SHP77 treated with DMSO at 0.1 percent for 48 hours (cell line): ENCODE measurements at places on chromosomes 11 and 22.

- no peak for DNase-seq
Measured at GRCh38 chr22:19488884-19489843, 9.4 kb downstream of the CDC45 start.

DNA sequence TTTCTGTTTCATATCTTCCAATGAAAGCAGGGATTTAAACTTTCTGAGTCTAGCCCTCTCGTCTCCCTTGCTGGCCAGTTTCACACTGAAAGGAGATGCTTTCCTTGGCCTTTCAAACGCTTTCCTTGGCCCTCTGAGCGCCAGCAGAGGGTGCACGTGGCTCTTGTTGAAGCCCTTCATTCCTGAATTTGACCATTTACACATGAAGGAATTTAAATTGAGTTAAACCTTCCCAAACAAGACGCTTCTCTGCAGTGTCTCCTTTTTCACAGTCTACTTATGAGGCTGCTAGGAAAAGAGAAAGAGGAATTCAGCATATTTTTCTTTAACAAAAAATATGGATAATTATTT, 21.6 kb downstream of the NNMT start:
- DNase-seq = peak; percentile 50

- no peak for DNase-seq
Measured at GRCh38 chr11:121123496-121124069, 22.5 kb downstream of the TECTA start.

- no peak for DNase-seq
Measured at GRCh38 chr11:30322191-30322590, 713 bp upstream of the ARL14EP start.

DNA sequence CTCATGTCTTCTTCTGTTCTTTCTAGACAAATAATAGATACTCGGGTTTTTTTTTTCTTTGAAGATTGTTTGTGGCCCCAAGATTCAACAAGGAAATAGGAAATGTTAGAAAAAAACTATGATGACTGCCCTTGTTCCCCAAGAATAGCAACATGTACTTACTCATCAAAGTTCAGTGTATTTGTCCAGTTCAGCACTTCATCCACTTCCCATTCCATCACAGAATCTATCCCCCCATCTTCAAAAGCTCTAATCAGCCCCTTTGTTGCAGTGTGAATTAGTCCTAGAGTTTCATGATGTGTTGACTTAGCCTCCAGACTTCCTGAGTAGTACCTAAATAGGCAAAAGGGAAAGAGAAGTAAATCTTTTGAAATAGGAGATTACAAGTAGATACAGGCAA, 74.3 kb downstream of the C11orf65 start:
- no peak for DNase-seq

DNA sequence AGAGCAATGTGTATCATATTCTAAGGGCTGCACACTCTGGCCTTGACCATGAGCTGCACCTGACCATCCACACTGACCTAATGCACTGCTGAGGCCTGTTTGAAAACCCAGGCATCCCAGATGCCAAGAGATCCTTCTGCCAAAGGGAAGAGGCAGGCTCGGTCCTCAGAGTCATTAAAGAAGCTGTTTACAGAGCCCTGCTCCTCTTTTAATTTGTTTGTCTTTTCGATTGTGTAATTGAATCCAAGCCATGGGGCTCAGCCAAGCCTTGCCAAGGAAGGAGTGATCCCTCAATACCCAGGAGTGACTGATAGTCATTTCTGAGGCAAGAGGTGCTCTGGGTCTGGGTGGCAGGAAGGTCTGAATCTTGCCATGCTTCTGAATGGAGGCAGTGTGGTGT, 94.5 kb upstream of the ISX start:
- DNase-seq = no peak

DNA sequence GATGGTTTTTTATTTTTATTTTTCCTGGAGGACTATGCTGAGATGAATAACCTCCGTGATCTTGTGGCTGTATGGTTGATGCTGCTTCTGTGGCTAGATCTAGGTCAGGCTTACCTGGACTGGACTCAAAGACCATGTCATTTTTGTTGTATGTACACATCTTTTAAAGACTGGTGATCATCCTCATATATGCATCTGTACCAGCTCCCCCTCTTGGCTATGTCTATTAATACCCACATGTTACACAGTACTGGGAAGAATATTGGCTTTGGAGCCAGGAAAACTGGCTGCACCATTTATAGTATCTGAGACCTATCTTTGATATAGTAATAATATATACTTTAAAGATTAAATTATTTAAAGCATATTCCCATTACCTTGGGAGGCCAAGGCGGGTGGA, 18.4 kb upstream of the PITPNB start:
- DNase-seq = no peak

DNA sequence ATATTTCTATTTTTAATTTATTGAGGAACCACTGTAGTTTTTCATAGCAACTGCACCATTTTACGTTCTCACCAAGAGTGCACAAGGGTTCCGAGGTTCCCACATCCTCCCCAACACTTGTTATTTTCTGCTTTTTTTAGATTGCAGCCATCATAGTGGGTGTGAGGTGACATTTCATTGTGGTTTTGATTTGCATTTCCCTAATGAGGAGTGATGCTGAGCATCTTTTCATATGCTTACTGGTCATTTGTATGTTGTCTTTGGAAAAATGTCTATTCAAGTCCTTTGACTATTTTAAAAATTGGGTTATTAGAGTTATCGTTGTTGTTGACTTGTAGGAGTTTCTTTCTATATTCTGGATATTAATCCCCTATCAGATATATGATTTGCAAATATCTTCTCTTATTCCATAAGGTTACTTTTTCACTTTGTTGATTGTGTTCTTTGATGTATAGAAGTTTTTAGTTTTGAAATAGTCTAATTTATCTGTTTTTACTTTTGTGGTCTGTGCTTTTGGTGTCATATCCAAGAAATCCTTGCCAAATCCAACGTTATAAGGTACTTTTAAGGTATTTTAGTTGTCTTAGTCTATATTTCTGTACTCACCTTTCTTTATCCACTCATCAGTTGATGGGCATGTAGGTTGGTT, 9.0 kb downstream of the NEAT1 start:
- DNase-seq = no peak

GRCh38 chr22:33044112-33044511, 14.1 kb downstream of the SYN3 start:
- no peak for DNase-seq
